ENCODE measurements at places on chromosomes 3 and 15.

- peak; percentile 71 for DNase-seq
These were observed 5.6 kb downstream of the GREM1 start for GRCh38 chr15:32723171-32723948.

DNA sequence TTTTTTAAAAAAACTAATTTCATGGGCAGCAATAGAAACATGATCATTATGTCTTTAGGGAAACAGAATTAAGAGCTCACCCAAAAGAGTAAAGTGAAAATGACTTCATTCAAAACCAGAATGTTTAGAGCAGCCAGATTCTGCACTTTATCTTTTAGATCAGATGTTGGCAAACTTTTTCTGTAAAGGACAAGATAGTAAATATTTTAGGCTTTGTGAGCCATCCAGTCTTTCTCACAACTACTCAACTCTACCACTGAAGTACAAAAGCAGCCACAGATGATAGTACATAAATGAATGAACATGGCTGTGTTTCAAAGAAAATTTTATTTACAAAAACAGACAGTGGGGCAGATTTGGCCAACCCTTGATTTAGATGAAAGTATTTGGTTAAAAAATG lies 84.5 kb downstream of the SETD2 start:
- DNase-seq = peak; percentile 43

DNA sequence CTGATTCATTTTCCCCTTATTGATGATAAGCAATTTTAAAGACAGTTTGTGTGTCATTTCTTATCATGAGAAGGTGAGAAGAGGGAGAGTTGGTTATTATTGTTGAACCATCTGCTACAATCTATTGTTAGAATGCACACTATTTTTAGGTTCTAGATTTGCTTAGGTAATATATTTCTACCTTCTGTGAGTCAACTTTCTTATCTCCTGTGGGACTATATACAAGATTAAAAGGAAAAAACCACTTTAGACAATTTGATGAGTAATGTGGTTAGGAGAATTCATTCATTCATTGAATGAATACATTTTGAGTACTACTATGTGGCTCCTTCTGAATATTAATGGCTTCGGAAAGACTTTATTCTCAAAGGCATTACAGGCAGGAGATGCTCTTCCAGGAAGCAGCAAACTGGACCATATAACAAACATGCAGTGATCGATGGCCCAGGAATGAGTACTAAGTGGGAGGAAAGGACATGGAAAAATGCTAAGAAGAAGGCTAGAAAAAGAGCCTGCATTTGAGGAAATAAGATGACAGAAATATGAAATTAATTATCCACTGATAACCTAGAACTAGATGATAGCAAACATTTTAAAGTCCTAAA lies 22.4 kb downstream of the SPTSSB start:
- no peak for DNase-seq

DNA sequence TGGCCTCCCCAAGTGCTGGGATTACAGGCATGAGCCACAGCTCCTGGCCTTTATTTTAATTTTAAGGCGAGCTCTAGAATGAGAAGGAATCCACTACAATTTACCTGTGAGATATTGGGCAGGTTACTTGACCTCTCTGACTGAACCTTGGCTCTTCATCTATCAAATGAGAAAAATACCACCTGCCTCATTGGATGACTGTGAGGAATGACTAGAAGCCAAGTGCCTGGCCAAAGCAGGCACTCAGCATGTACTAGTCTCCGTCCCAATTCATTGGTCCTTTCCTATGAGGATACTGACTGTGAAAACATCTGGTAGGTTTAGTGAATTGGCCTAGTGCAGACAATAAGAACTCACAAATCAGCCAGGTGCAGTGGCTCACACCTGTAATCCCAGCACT lies 38.5 kb upstream of the OSBPL11 start:
- DNase-seq = no peak

- no peak for DNase-seq
These were observed 140.6 kb downstream of the MEIS2 start for GRCh38 chr15:36959746-36960145.

DNA sequence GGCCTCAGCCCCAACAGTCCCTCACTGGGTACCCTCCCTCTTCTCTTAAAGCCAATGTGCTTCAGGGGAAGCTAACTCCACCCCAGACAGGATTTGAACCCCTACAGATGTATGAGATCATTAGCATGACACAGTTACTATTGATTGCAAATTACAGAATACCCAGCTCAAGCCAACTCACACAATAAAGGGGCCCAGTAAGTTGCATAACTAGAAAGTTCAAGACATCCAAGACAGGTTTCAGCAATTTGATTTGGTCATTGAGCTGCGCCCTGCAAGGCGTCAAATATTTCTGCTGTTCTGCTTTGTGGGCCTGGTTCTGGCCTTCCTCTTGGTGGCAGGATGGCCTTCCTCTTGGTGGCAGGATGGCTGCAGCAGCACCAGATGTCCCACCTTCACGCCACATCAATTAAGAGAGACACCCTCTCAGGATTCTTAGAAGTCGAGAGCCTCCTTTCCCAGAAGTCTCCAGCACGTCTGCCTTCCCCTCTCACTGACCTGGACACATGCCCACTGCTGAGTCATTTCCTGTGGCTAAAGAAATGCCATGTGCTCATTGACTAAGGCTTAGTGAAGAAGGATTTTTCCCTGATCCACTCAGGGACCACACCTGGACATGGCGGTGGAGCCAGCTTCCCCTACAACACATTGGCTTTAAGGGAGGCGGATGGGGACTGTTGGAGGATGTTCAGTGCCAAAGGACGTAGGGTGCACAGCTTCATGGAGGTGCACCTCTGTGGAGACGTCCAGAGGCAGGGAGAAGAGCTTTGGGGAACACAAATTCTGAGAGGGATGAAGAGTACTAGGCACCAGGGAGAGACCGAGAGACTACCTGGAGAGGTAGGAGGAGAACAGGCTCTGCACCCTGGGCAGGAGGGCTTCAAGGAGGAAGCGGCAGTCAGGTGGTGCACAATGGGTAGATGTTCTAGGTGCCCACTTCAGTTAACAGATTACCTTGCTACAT lies 49.1 kb downstream of the DNASE1L3 start:
- no peak for DNase-seq

- DNase-seq = peak; percentile 73
These were observed 89.3 kb downstream of the SLCO3A1 start for GRCh38 chr15:91942720-91943394.
